Thoracic aorta endothelial cell (primary cell): ENCODE measurements at places on chromosomes 3 and 15. TPM values are rescaled to one million over a fixed set of nuclear protein-coding genes. Genes with fewer than 3 reads are reported as not detected.

SAMMSON gene
- total RNA-seq: not detected in 2 replicates

ZNF385D gene
- total RNA-seq: 0.14 and 3.7 TPM in 2 replicates

KNG1 gene
- not detected in 2 replicates for total RNA-seq

EPB42 gene
- not detected in 2 replicates for total RNA-seq

SMCO1 gene
- not detected in 2 replicates for total RNA-seq
